SW480 (cell line): ENCODE measurements at places on chromosomes 2 and 18.

DNA sequence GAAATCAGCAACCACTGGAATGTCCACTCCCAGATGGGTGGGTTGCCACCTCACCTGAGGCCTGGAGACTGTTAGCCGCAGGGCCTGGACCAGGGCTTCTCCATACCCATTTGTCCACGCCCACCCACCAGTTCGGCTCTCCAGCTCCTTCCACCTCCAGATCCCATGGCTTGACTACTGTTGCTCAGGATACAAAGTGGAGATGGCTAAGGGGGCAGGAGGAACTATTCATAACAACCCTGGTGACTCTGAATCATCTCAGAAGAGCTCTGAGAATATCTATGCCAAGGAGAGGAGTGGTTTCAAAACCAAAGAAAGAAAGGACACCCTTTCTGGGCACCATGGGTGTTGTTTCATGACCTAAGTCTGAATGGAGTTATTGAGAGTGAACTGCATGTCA, 145.8 kb downstream of the LAMA3 start:
- peak; percentile 70 for DNase-seq

- DNase-seq = no peak
Measured at GRCh38 chr2:11145350-11145749, 9.9 kb upstream of the SLC66A3 start.

DNA sequence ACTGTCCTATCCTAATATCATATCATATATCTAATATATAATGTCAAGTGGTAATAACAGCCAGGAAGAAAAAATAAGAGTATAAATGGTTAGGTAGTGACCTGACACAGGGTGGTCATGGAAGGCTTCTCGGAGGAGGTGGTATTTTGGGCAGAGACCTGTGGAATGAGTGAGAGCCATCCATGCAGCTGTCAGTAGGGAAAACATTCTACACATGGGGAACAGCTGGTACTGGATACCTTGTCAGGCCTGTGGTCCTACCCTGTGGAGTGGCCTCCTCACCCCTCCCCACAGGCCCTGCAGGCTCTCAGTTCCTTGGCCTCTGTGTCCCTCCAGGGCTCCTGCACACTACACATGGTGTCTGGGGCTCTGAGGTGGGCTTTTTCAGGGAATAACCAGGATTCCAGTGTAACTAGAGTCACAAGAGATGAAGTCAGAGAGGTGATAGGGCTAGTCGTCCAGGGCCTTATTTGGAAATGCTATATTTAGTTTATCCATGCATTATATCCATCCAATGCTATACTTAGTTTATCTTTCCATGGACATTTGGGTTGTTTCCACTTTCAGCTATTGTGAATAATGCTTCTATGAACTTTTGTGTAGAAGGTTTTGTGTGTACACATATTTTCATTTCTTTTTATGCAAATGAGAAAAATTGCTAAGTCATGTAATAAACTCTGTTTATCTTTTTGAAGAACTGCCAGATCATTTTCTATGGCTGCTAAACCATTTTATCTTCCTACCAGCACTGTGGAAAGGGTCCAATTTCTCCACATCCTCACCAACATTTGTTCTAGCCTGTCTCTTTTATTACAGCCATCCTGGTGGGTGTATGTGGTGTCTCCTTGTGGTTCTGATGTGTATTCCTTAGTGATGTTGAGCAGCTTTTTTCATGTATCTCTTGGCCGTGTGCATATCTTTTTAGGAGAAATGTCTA, 75.6 kb downstream of the TPGS2 start:
- no peak for DNase-seq

DNA sequence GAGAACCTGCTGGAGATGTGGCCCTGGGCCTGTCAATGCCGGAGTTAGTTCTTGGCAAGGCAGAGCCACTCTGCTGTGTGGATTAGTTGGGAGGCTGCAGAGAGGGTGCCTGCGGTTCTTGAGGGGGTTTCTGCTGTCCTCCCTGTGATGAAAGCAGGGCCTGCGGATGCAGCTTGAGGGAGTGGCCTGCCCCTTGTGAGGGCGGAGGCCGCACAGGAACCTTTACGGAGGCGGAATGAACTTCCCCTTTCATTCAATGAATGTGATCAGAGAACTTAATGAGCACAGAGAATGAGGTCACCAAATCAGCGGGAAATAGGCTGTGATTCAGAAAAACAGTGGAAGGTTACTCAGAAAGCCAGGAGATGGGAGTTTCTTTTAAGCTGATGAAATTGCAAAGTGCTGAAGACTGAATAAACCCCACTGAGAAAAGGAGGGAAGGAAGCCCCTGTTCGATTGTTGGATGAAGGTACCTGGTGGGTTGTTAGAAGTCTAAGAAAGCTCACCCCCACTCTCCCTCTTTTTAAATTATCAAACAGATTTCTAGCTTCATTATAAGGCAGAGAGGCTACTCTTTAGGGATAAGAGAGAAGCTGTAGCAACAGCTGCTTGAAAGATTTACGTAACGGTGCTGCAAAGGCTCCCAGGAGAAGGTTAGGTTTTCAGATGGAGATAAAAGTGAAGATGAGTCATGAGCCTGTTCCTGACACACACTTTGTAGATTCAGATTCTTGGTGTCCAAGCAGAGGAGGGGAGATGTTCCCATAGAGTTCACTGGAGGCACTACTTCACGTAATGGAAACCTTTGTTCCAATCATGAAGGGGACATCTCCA, 47.4 kb downstream of the VWA3B start:
- DNase-seq = peak; percentile 14

DNA sequence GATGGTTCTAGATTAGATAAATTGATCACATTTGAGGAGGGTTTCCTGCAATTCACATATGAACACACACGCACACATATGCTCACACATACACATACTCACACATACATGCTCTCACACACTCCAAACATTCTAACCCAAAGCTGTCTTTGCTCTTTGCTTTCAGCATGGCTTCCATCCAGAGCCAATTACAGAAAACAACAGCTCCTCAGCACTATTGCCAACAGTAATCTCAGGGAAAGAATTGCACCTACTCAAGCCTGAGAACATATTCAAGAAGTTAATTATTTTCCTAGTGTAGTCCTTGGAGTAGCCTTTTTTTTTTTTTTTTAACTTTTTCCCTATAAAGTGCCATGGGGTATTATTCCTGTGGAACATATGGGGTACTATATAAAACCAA, 246.9 kb upstream of the PARD3B start:
- DNase-seq = no peak

- no peak for DNase-seq
Measured at GRCh38 chr2:134603966-134604365, 114.8 kb downstream of the TMEM163 start.

DNA sequence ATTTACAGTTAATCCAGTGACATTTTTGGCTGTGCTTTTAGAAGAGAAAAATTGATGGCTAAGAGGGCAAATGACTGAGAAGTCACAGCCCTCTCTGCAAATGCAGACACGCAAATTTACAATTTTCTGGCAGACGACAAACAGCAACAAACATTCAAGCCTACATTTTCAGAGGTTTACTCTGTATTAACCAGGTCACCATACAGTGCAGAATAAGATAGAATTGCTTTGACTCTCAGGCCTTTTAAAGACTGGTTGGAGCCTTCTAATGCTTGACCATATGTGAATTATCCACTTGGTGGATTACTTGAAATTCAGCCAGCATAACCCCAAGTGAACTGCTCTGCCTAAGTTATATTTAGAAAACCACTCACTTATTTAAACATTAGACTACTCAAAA, 280.9 kb upstream of the STON1 start:
- DNase-seq = no peak

GRCh38 chr2:133589456-133589855, 21.2 kb upstream of the NCKAP5 start:
- DNase-seq = no peak
